ENCODE measurements at places on chromosomes 5 and 9.
A peak's percentile ranks its signal among the peaks of the same experiment; 100 is the strongest.

DNA sequence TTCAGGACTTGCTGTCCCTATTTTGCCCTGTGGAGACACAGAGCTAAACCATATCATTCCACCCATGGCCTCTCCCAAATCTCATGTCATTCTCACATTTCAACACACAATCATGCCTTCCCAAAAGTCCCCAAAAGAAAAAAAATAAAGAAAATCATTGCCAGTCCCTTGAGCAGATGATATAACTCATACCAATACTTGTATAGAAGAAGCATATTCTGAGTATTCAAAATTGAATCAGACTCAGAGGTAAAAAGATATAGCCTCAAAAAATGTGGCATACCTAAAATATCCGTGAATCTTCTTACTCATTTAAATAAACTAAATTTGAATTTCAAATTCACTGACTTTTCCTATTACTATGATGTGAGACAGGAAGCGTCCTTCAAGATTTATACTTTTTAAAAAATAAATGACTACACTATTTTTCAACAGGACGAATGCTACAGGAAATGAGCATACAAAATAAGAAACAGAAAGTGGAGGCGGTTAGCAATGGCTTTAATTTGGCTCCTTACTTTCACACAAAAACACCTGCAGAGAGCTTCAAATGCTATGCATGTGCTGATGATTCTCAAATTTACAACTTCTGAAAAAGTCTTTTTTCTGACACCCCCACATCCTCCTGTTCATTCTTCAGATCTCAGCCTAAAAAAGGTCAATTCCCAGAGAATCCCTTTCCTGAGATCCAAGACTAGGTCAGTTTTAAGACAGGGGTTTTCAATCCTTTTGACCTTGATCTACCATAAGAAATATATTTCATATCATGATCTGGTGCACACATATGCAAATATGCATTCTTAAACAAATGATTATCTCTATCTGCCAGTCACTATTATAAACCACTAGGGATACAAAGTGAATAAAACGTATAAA, 39.6 kb upstream of the DMXL1 start:
- no peak for DNase-seq

DNA sequence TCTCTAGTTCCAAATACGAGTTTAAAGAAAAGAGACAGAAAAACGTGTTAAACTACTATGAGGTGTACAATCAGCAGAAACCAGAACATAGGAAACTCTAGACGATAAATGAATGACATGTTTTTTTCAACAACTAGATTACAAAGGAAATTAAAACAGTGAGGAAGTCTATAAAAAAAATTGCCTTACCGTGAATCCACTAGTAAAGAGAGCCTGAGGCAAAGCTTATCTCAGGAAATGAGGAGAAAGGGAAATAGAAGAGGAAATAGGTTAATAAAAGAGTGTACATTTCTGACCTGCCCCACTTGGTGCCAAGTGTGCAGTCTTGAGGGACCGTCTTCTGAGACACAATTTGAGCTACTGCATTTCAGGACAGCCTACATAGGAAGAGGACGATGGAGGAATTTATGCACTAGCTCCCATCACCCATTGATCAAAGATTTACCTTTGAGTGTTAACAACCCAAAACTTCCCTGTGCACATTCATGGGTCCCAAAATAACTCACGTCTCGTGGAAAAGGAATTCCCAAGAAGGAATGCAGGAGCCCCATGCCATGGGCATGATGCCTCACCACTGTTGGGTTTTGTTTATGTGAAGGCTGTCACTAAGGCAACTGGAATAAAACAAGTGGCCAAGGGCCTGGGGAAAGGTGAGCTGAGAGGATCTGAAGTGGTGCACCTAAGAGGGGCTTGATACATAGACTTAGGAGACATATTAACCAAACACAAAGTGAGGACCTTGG, 53.6 kb upstream of the SLC1A3 start:
- no peak for DNase-seq

- DNase-seq: no peak
These were observed 67.1 kb upstream of the SMIM15 start for GRCh38 chr5:61229416-61229815.

GRCh38 chr5:78458843-78459242, 98.4 kb downstream of the SCAMP1 start:
- no peak for DNase-seq

GRCh38 chr9:21902136-21902535, 92.1 kb downstream of the CDKN2A start:
- no peak for DNase-seq

GRCh38 chr5:151673421-151673820, 13.3 kb downstream of the SPARC start:
- DNase-seq: no peak

GRCh38 chr9:673966-674526, 167.5 kb upstream of the DMRT1 start:
- peak; percentile 66 for DNase-seq

DNA sequence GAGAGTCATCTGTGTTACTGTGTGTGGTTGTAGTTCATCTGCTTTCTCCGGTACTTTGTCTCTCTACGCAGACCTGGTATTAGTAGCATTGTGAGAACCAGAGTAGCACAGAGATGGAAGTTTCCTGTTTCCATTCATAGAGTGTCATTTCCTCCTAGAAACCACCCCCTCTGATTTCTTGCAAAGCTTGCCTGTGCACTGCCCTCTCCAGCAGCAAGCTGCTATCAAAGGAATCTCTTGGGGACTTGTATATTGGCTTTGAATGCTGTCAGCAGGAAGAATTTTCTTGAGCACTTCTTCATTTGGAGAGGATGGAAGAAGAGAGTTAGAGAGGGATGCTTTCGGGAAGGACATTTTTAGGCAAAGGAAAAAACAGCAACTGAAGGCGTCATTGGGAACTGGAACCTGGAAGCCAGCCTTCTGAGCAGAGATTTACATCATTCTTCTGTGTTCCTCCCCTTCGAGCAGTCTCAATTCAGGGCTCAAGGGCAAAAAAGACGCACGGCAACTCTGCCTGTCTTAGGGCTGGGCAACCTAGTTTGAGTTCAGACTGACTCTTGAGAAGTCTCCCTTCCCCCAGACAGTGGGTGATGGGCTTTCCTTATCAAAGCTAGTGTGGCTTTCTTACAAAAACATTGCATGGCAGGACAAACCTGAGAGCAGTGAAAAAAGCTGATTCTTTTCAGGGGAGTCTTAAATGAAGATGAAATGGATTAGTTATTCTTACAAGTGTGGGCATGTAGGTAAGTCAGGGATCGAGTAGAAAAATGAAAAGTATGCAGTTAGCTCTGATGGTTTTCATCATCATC, 226.3 kb downstream of the AOPEP start:
- no peak for DNase-seq

DNA sequence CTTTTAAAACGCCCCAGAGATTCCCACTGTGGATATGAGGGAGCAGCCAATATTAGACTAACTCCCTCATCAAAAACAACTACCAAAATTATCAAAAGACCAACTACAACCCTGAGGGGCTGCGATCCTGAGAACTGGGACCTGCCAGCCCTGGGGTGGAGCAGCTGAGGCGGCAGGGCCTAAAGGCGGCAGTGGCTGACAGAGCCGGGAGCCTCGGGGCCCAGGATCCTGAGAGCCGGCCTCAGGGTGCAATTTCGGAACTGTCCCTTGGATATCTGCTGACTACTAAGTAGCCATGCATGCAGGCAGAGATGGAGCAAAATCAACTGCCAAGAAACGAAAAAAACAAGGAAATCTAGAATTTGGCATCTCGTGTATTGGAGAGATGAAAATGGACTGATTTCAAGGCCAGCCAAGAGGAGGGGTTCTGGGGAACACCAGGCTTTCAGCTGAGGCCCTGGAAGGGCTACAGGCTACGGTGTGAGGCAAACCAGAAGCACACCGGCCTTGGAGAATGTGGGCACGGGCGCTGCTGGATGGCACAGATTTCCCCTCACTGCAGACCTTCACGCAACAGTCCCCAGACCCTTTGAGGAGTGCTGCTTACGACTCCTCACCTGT, 63.6 kb upstream of the UBAC1 start:
- DNase-seq: no peak

- DNase-seq: no peak
These were observed 17.8 kb downstream of the TBC1D9B start for GRCh38 chr5:179889885-179890284.

DNA sequence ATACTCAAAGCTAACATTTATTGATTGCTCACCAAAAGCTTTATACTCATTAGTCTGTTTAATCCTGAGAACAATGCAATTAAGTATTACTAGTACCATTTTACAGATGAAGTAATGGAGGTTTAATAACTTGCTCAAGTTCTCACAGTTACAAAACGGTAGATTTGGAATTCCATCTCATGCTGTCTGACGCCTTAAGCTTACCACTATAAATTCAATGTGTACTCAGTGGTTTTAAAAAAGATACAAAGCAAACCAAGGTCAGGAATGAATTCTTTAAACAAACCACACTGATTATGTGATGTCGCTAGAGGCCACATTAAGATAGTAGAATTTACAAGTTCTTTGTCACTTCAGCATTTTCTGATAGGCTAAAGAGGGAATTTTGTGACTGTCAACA, 1.2 kb upstream of the C5orf63 start:
- no peak for DNase-seq

DNA sequence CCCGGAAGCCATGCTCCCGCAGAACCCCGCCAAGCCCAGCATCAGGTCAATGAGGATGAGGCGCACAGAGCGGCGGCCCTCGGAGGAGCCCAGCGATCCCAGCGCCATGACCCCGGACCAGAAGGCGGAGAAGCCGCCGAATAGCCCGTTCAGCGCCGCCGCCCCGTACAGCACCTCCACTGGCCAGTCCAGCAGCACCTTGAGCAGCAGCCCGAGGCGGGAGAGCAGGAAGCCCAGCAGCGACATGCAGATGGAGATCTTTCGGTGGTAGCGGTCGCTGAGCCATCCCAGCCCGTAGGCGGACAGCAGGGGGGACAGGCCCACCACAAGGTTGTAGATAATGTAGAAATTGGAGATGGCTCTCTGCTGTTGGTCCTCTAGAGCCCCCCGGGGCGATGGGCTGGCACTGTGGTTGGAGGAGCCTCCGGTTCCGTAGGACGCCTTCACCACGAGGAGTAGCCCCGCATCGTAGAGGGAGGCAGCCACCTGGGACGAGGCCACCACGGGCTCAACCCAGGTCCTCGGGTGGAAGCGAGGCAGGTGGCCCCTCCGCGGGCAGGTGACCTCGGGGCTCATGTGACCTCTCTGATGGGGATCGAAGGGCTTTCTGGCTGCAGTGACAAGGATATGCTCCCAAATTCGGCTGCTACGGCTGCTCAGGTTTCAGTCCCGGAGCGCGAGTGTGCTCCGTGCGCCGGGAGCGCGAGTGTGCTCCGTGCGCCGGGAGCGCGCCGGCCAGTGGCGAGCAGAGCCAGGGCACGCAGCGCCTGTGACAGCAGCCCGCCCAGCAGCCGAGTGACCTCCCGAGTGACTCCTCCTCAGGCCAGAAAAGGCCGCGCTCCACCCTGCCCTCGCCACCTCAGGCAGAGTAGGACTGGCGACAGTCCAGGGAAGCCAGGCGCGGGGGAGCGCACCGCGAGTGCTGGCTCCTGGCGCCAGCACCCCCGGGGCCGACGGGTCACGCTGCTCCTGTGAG, at the start of gene SLC46A2:
Gene SLC46A2, minus strand, starts transcription at position 771 of the 976 bp plus-strand sequence. Its CDS starts 195 bp downstream, at position 576.
- no peak for DNase-seq

- DNase-seq: no peak
These were observed 8.8 kb upstream of the PGGT1B start for GRCh38 chr5:115271295-115272050.

DNA sequence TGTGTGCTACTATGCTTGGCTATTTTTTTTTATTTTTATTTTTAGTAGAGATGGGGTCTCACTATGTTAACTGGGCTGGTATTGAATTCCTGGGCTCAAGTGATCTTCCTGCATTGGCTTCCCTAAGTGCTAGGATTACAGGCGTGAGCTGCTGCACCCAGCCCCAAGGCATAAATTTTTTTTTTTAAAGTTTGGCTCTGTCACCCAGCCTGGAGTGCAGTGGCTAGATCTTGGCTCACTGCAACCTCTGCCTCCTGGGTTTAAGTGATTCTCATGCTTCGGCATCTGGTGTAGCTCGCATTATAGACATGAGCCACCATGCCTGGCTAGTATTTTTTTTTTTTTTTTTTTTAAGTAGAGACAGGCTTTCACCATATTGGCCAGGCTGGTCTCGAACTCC, 70.3 kb downstream of the RAB24 start:
- no peak for DNase-seq

DNA sequence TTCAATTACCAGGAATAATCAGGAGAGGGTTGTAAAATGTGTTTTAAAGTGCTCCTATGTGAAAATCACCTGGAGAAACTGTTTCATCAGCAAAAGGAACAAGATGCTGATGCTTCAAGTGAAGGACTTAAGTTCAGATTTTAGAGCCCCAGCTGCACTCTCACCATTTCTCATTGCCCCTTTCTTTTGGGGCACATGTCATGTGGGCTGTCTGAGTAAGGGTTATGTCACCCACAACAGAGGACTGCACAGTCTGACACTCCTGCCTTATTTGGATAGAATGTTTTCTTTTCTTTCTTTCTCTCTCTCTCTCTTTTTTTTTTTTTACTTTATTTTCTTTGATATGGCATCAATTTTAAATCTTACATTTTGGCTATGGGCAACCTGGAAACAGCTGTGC, 204.1 kb upstream of the EFNA5 start:
- DNase-seq: no peak

DNA sequence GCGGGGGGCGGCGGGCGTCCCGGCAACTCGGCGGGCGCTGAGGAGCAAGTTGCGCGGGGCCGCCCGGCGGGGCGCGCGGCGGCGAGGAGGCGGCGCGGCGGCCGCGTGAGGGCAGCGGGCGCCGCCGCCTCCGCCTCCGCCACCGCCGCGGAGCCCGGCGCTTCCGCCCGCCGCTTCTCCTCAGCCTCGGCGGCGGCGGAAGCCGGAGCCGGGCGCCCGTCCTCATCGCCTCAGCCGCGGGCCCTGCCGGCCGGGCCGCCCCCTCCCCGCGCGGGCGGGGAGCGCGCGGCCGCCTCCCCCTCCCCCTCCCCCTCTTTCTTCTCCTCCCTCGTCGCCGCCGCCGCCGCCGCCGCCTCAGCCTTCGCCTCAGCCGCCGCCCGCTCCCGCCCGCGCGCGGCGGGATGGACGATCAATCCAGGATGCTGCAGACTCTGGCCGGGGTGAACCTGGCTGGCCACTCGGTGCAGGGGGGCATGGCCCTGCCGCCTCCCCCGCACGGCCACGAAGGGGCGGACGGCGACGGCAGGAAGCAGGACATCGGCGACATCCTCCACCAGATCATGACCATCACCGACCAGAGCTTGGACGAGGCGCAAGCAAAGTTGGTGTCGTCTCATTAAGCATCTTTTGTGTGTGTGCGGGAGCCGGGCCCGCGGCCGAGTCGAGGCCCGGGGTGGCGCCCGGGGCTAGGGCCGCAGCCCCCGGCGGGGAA, at the start of gene PBX3:
Gene PBX3, plus strand, starts transcription at position 321 of the 712 bp plus-strand sequence.
- peak; percentile 40 for DNase-seq

GRCh38 chr9:128702949-128703615, 779 bp downstream of the PKN3 start:
- no peak for DNase-seq
